Neural progenitor cell (in vitro differentiated cells): ENCODE measurements at places on chromosomes 7 and 10. TPM values are rescaled to one million over a fixed set of nuclear protein-coding genes. Genes with fewer than 3 reads are reported as not detected.

The PDGFA gene
- 9.8 and 13.7 TPM in 2 replicates for total RNA-seq

The ATP5F1C gene
- total RNA-seq = 356 and 466 TPM in 2 replicates

The LDB3 gene
- 0.03 TPM in 1 of 2 replicates, not detected in the other for total RNA-seq

The LRIT1 gene
- total RNA-seq = not detected in 2 replicates

The RGS10 gene
- 8.4 and 12.0 TPM in 2 replicates for total RNA-seq

The NOS3 gene
- total RNA-seq = 1.3 and 11.0 TPM in 2 replicates

The MEIG1 gene
- not detected in 2 replicates for total RNA-seq

The WEE2 gene
- total RNA-seq = 0.12 TPM in 1 of 2 replicates, not detected in the other

The PPP1R3C gene
- 6.4 and 6.6 TPM in 2 replicates for total RNA-seq
